ENCODE measurements at places on chromosomes 5 and 9.
A peak's percentile ranks its signal among the peaks of the same experiment; 100 is the strongest.

- no peak overlapping the region for H3K27ac ChIP-seq
- peaks cover 11% of the 10 kb centered on the region for H3K4me1 ChIP-seq
- H3K36me3 ChIP-seq: peaks cover 5% of the 10 kb centered on the region
- H3K4me3 ChIP-seq: no peak overlapping the region
These were observed 24.5 kb downstream of the TICAM2 start for GRCh38 chr5:115577741-115578140.

DNA sequence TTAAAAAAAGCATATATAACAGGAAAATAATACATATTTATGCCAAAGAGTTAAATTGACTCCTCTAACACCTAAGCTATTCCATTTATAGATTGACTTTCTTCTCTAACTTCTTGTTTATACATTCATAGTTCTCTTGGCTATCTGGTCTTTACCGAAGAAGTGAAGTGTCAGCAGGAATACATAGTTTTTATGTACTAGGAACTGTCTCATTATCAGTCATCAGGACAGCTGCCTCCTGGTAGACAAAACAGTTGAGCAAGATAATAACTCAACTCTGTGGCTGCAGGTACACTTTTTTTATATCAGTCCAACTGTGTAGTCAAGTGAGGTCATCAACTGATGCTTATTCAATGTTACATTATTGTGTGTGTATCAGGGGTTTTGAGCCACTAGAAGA is 1436.0 kb upstream of the NUDT12 start:
- no peak for DNase-seq
- H3K4me3 ChIP-seq: no peak overlapping the region
- no peaks in the 10 kb centered on the region for H3K27me3 ChIP-seq

GRCh38 chr5:153511622-153512021 is 21.2 kb downstream of the GRIA1 start:
- no peaks in the 10 kb centered on the region for H3K4me1 ChIP-seq
- DNase-seq: no peak
- no peaks in the 10 kb centered on the region for H3K27me3 ChIP-seq
- H3K36me3 ChIP-seq: no peaks in the 10 kb centered on the region

GRCh38 chr5:134249469-134250379 is 23.9 kb upstream of the PPP2CA start:
- H3K4me1 ChIP-seq: peaks cover 47% of the 10 kb centered on the region
- DNase-seq: no peak
- peak overlapping the region; percentile 40 for H3K27ac ChIP-seq
- no peaks in the 10 kb centered on the region for H3K36me3 ChIP-seq
